Activated T-helper 2 cell treated with anti-CD3 and anti-CD28 coated beads, Interferon-gamma antibody, Interleukin-2, Interleukin-4, amounts not matched to agents 10 μg/mL and 5 μg/mL and 100 μg/mL, durations not matched to agents 14 hours and 24 hours and 36 hours (primary cell): ENCODE measurements at places on chromosomes 3 and 15. TPM values are rescaled to one million over a fixed set of nuclear protein-coding genes. Genes with fewer than 3 reads are reported as not detected.

The OSBPL10 gene
- 42.5 and 47.6 TPM in 2 replicates for total RNA-seq

The ADAMTS7 gene
- total RNA-seq = 6.9 and 7.2 TPM in 2 replicates

The ALDH1A2 gene
- total RNA-seq = 1.1 and 1.2 TPM in 2 replicates

The MKRN2OS gene
- not detected in 2 replicates for total RNA-seq

The FBLN2 gene
- total RNA-seq = not detected in 2 replicates

The FETUB gene
- not detected in 2 replicates for total RNA-seq

The RIOX2 gene
- 59.9 and 63.2 TPM in 2 replicates for total RNA-seq

The STT3B gene
- total RNA-seq = 106 and 114 TPM in 2 replicates

The UROC1 gene
- not detected in 2 replicates for total RNA-seq

The ITIH4 gene
- total RNA-seq = 3.6 and 4.8 TPM in 2 replicates

The CCDC39 gene
- total RNA-seq = not detected in 2 replicates

The LDHAL6B gene
- total RNA-seq = not detected in 2 replicates

The TKT gene
- total RNA-seq = 363 and 374 TPM in 2 replicates

The UBAP1L gene
- 6.0 and 6.3 TPM in 2 replicates for total RNA-seq
